ENCODE measurements at places on chromosomes 6 and 20.

DNA sequence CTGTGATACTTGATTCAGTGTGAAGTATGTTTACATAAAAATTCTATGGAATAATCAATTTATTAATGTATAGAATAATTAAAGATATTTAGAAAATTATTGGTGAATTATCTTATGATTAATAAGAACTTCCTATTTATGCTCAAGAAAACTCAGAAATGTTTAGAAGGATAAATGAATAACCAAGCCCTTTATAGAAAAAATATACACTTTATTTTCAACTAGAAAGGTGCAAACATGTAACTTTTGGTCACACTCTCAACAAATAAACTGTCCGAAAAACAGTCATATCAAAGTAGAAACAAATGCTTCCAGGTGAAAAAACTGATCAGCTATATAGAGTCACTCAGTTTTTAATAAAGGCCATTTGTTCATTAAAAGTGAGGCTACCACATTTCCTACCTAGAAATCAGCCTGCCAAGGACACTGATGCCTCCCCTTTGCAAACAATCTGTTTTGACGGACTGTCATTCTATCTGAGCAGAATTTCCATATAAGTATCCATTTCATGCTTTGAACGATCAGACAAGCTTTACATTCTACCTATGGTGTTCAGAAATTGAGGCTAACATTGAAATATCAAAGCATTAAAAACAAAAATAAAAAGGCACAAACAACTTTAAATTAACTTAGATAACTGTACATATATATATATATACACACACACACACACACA is 3.0 kb downstream of the CCN2 start:
- no peak for DNase-seq

DNA sequence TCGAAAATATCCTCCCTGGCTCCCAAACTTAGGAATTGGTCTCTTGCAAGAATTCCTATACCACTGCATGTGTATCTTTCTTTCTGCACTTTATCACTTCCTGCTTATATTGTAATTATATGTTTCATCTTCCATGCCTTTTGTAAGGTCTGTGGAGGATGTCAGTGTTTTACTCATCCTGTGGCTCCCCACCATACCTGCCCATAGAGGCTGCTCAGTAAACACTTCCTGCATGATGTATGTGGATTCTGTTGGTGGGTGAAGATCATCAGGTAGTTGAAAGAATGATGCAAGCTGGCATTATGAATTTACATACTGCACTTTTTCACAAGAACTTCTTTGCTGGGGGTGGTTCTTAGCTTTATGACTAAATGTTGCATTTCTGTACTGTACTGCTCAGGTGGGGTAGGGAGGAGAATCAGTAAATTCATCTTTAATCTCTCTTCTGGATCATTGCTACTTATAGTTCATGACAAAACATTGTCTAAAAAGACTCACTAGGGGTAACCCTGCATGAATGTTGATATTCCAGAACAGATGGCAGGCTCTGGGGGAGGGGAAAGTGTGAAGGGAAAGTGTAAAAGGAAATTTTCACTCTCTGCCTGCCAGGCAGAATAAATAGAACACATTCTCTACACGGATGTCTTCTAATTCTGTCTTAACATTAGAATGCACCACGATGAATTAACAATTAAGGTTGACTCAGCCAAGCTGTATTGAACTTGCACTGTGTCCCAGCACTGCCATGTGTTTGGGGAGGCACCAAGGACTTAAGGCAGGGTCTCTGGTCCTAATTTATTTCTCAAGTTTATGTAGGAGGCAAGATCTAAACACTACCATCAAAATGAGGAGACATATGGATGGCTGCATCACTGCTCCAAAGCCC is 36.0 kb upstream of the KLHL31 start:
- DNase-seq, result no peak

- no peak for DNase-seq
Measured at GRCh38 chr20:3121271-3121911, 36.9 kb upstream of the AVP start.

DNA sequence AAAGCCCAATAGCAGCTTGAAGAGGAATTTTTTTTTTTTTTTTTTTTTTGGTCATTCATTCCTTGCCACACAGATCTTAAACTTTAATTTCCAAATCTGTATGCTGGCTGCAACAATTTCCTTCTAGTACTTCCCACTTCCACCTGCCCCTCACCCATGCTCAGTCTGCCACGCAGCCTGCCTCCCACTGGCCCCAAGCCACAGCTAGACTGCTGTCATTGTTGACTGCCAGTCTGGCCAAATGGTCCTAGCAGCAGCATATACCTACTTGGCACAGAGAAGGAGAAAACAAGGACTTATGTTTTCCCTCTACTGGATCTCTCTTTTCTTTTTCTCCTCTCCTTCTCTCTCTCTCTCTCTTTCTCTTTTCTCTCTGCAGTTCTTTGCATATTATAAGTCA is 118.3 kb upstream of the HEY2 start:
- no peak for DNase-seq

DNA sequence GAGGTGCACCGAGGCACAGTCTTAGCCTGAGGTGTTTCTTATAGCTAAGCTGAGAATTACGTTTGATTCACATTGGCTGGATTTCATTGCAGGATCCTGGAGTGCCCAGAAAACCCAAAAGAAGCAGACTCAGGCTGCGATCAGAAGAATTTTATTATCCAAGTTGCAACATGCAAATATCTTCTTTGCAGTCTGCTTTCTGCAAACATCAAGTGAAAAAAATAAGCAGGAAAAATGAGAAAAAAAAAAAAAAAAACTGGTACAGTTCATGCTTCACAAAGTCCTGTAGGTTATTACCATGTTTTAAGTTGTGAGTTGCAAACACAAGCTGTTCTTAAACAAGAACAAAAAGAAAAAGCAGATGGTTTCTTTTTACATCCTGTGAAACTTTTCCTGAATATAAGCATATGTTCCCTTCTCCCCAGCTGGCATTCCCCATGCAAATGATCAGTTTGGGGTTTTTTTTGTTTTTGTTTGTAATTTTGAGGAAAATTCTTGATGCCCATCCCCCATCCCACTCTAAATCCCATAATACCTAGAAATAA is 349.0 kb downstream of the CBLN4 start:
- DNase-seq, result no peak

DNA sequence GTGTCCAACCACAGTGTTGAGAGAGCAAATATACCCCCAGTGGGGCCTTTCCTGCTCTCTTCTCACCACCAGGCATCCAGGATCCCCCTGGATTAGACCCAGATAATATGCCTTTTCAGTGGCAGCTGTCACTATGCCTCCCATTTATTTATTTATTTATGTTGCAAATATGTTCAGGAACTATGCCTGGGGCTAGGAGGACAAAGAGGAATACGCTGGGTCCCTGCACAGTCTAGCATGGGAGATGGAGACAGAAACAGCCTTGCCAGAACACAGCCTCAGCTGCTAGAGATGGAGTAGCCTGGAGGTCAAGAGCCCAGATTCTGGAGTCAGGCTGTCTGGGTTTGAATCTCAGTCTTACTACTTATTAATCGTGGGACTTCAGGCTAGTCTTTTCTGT is 74.6 kb upstream of the LRFN2 start:
- no peak for DNase-seq

DNA sequence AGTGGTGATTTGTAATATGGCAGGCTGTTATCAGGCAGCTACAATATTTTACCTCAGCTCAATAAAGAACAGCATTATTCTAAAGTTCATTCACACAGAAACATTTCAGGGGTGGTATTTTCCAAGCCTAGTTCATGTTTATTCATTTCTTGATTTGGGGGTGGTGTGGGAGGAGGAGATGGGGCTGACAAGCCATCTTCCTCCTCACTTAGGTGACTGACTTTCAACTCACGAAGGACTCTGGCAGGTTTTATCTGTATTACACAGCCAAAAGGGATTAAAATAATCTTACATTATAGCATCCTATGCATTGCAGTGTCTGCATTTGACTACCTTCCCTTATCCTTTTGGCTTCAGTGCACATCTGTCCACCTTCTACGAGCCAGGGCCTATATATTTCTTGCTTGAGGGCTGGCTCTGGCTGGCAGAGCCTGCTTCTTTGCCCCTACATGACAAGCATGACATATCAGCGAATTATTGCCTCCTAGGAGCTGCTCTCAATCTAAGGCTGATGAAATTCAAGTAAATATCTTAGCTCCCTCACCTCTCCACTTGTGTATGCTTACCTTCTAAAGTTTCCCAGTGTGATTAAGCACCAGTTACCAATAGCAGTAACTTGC is 20.0 kb downstream of the KHDRBS2 start:
- DNase-seq, result no peak

DNA sequence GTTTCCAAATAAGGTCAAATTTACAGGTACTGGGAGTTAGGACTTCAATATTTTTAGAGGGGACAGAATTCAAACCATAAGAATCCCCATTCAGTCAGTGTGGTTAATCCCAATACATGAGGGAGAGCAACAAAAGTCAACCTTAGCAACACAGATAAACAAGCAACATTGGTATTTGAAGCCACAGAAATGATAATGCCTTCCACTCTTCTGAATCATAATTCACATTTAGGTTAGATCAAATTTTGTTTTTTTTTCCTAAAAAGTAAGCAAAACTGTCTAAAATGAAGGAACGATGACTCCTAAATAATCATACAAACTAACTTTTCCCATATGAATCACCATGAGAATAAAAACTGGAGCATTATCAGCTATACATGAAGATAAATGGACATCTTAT is 246.0 kb upstream of the TENT5A start:
- no peak for DNase-seq

DNA sequence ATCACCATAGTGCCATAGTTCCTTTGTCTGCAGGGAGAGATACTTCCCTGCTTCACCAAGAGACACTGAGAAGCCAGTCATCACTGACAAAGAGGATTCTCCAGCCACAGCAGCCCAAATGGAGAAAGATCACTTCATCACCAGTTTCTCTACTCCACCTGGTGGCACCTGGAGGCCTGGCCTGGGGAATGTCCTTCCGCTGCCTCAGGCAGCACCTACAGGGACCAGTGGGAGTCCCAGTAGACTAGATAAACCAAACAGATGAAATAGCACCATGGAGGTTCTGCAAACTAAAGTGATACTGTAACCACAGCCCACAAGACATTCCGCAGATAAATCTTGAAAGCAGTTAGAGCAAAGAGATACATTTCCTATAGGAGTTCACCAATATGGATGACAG is 266.5 kb downstream of the C6orf118 start:
- no peak for DNase-seq

DNA sequence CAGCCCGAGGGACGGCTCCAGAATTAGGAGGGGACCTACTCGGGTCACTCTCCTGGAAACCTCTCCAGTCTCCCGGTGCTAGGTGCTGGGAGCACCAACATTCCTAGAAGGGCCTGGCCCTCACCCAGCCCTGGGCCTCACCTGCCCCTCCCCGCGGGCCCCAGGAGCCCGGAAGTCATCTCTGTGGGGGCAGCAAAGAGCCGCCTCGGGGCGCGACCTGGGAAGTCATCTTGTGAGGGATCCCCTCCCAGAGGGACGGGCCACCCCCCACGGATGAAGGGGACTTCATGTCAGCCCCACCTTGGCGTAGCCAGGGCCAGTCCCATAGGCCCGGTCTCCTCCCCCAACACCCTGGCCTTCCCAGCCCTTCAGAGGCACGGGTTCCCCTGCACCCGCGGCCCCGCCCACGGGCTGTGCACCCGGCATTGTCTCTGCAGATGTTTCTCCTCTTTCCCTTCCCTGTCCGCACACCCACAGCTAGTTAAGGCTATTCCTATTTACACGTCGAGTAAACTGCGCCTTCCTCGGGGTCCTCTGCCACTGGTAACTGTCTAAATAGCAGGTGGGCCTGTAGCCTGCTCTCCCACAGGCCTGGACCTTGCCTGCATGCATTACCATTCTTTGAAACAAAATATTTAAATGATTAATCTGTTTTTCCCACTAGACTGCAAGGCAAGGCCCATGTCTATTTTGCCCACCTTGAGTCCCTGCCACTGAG is 896 bp upstream of the RNASET2 start:
- DNase-seq, result peak; percentile 15

DNA sequence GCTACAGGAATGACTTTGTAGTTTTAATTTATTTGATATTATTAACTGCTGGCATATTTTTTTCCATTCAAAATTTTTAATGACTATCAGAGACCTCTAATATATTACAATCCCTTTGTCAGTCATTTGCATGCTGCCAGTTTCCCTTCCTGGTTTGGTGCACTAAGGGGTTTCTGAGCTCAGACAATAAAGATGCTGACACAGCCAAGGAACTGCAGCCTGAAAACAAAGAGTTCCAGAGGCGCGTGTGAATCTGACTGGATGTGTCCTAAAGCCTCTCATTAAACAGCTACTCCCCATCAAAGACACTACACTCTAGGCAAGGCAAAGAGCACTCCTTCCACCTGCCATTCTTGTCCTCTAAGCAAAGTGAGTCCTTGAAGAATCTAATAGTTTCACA is 116.8 kb upstream of the DST start:
- DNase-seq, result peak; percentile 67

GRCh38 chr6:144632266-144632665 is 347.1 kb downstream of the UTRN start:
- DNase-seq, result no peak

DNA sequence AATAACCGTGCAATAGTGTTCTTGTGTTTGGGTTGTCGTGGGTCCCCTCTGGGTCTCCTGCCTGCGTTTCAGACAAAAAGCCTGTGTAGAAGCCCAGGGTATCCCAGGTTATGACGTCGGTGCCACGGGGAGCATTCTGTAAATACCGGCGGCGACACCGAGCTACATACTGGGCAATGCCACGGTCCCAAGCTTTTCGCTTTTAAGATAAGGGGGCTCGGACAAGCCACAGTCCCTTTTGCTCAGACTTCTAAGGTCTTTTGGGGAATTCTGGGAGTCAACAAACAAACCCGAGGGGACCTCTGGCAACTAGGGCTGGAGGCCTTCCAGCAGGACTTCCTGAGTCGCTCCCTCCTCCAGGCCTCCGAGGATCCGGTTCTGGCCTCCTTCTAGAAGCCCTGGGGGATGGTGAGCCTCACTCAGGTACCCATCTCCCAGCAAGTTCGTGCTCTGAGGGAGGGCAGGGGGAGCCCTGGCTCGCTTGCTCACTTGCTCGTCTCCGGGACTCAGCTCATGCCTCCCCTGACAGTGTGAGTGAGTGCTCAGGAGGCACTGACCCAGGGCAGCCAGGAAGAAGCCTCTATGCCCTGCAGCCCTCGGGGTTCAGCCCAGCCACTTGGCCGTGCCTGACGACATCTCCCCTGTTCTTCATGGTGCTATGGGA is 62.4 kb upstream of the MRPS10 start:
- DNase-seq, result no peak

GRCh38 chr6:57256541-57256940 is 34.4 kb upstream of the RAB23 start:
- no peak for DNase-seq

DNA sequence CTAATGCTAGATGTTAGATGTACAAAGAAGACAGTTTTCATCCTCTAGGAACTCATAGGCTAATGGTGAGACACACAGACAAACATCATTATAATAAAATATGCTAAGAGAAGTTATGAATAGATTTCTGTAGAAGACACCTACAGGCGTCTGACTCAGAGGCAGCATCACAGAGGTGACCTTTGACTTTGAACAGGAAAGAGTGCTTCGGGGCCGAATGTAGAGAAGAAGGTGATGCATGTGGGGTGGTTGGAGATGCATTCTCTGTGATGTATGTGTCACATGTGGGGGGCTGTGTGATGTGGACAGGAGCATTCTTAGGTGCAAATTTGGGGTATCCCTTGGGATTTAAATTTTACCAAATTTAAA is 6.8 kb downstream of the GUCA1A start:
- no peak for DNase-seq

Data from neuronal stem cell (in vitro differentiated cells).